Kidney glomerular epithelial cell (primary cell): ENCODE measurements at places on chromosomes 3 and 15.

DNA sequence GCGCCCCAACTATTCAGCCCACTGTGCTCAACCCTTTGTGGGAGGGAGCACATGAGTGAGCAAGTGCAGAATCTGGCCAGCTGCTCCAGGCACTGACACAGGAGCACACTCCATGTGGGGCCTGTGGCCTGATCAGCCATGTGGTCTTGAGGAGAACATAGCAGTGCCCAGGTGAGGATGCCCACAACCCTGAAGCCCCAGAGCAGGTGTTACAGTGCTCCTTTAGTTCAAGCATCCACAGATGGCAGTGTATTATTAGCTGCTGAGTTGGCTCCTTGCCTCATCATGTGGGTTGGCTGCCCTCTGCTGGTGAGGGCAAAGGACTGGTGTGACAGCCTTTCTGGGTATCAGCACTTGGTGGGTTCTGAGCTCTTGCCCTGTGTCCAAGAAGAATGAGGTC lies 1588.2 kb downstream of the SI start:
- peak; percentile 17 for DNase-seq

DNA sequence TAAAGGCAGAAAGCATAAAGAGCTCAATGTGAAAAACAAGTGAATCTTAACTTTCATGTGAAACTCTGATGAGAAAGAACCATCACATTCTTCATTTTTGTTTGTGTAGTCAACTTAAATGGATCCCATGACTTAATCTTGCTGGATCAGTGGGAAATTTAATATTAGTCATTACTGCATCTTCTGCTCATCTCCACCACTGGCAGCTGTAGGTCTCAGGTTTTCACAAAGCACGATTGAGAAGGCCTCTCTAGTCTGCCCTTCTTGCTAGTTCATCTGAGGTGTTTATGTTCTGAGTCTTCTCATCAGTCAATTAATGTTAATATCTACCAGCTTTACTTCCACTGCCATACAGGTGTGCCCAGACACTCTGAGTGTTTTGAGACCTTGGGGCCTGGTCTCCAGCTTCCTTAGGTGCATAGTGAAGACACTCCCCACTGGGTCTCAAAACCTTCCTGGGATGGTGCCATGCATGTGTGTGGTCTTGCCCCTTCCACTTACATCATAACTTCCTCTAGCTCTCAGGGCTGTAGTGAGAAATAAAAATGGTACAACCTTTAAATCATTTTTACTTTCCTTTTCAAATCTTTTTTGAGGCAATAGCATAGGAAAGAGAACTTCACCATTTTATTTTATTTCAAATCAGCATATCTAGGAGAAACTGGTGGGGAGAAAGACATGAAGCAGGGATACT lies 421.6 kb upstream of the CBLB start:
- DNase-seq, result no peak

- no peak for DNase-seq
These were observed 16.0 kb upstream of the PTX3 start for GRCh38 chr3:157420606-157421130.

DNA sequence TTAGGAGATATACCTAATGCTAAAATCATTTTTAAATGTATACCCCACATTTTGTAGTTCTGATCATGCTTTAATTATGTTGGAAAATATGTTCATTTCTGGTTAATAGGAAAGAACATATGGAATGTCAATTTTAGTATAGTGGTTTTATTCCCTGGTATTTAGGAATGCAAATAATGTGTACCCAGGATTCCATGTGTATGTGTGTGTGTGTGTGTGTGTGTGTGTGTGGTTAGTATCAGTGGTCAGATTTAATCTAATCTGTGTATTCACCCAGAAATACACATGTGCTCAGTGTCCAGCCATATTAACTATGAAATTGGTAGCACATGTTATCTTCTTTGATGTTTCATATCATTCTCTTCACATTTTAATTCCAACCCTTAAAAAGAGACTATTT lies 233.5 kb upstream of the DCBLD2 start:
- DNase-seq, result no peak

DNA sequence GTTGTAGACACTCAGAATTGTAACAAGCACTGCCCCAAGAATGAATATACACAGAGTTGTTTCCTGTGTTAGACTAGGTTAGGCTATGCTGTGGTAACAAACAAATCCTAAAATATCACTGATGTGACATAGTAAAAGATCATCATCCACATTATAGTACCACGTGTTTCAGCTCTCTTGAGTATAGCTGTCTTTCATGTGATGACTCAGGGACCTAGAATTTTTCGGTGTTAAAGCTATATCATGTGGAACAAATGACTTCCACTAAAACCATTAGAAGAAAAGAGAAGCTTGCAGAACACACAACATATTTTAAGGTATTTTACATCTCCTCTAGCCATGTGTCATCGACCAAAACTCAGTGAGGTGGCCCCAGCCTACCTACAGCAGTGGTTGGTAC lies 307.9 kb upstream of the RBMS3 start:
- DNase-seq, result peak; percentile 3
